Activated CD4-positive, alpha-beta T cell treated with anti-CD3 and anti-CD28 coated beads for 4 hours (primary cell): ENCODE measurements at places on chromosomes 5 and 9.

- DNase-seq = no peak
Observed at GRCh38 chr9:134136996-134137299, 1.1 kb downstream of the WDR5 start.

DNA sequence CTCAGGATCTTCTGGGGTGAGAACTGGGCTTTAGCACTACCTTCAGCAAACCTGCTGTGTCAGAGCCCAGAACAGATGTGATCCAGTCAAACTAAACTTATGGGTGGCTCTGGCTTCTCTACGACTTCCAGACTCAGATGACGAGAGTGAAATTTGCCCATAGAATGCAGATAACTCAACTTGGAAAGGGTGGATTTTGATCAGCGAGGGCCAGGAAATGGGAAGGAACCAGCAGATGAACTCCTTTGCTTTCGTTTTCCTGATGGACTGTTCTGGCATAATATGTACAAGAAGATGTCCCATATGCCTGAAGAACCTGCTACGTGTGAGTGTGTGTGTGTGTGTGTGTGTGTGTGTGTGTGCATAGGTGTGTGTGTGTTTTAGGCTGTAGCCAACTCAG, 132.0 kb upstream of the MOCS2 start:
- DNase-seq = no peak

GRCh38 chr5:62138607-62139006, 167.4 kb upstream of the KIF2A start:
- DNase-seq = no peak

GRCh38 chr9:110048403-110048975, 159.5 kb downstream of the C9orf152 start:
- peak; percentile 78 for DNase-seq

GRCh38 chr5:90142541-90142940, 267.0 kb downstream of the CETN3 start:
- DNase-seq = no peak

- DNase-seq = no peak
Observed at GRCh38 chr5:125409234-125409860, 662.9 kb upstream of the ZNF608 start.

- DNase-seq = no peak
Observed at GRCh38 chr5:107104040-107104995, 566.4 kb downstream of the EFNA5 start.
